ENCODE measurements at places on chromosomes 7 and 10.

- H3K27me3 ChIP-seq: no peaks in the 10 kb centered on the region
- no peak within 1 kb of the TSS for H3K4me3 ChIP-seq
- DNase-seq: no peak
- H3K4me1 ChIP-seq: peaks cover 4% of the 10 kb centered on the region
Observed at GRCh38 chr7:37683246-37684120, at the start of gene GPR141. TSS of gene GPR141 (plus strand) at chr7:37683766. CDS start at chr7:37740394, 56,628 bp downstream.

DNA sequence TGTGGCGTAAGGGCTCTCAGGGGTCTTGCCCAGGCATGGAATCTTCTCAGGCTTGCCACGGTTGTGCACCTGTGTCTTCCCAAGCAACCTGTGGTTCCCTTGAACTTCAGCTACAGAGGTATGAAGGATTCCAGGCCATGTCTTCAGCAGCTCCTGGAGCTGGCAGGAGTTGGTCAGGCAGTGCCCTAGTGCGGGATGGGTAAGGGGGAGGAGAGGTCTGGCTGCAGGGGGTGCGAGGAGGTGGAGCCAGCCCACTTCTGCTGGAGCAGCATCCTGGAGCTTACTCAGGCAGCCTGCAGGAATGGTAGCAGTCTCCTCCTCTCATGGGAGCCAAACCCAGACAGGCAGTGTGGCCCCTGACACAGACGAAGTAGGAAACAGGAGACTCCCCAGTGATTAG lies 3.8 kb upstream of the TRIL start:
- H3K36me3 ChIP-seq: no peaks in the 10 kb centered on the region
- H3K27ac ChIP-seq: no peak overlapping the region
- no peaks in the 10 kb centered on the region for H3K27me3 ChIP-seq
- DNase-seq: no peak
- H3K4me1 ChIP-seq: no peaks in the 10 kb centered on the region

- H3K36me3 ChIP-seq: no peaks in the 10 kb centered on the region
- H3K4me3 ChIP-seq: no peak overlapping the region
- no peak for DNase-seq
- H3K27me3 ChIP-seq: no peaks in the 10 kb centered on the region
- H3K27ac ChIP-seq: no peak overlapping the region
- no peaks in the 10 kb centered on the region for H3K4me1 ChIP-seq
Observed at GRCh38 chr10:52759154-52759553, 13.4 kb downstream of the MBL2 start.

- no peaks in the 10 kb centered on the region for H3K27me3 ChIP-seq
- H3K27ac ChIP-seq: no peak overlapping the region
- H3K4me3 ChIP-seq: no peak overlapping the region
- no peak for DNase-seq
Observed at GRCh38 chr7:156947120-156947843, 2.2 kb upstream of the NOM1 start.

- no peaks in the 10 kb centered on the region for H3K36me3 ChIP-seq
- peaks cover 2% of the 10 kb centered on the region for H3K4me1 ChIP-seq
- no peak for DNase-seq
- no peak overlapping the region for H3K27ac ChIP-seq
- H3K27me3 ChIP-seq: no peaks in the 10 kb centered on the region
Observed at GRCh38 chr10:6173203-6173602, 29.5 kb upstream of the PFKFB3 start.

DNA sequence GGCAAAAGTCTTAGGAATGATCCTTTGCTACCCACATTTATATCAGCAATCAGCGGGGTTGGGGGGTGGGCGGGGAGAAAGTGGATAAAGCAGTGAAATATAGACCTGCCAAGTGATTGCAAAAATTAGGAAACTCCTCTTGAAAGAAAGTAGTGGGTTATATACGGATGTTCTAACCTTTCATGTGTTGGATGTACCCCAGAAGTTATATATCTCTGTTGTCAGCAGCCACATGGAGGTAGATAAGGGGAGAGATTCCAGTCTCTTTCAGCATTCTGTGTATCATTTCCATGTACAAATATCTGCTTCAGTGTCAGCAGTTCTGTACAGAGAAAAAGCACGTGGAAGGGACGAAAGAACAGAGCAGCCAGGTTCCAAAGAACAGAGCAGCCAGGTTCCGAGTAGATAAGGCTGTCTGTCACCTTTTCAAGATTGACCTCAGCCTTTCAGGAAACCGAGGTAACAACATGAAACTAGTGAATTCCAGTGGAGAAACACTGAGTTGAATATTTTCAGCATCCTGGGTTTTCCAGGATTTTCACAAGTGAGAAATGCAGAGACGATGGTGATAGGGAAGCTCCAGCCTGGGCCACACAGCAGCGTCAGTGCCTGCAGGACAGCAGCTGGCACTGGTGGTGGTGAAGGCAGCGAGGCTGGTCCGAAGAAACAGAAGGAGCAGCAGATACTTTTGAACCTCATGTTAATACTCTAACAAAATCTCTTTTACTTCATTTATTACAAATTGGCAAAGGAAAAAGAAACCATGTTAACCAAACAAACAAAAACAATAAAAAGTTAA lies 212.3 kb downstream of the C7orf25 start:
- H3K36me3 ChIP-seq: no peaks in the 10 kb centered on the region
- no peaks in the 10 kb centered on the region for H3K27me3 ChIP-seq
- no peaks in the 10 kb centered on the region for H3K4me1 ChIP-seq
- H3K27ac ChIP-seq: peak overlapping the region; percentile 52

- H3K27me3 ChIP-seq: no peaks in the 10 kb centered on the region
- H3K27ac ChIP-seq: peak within 1 kb of the TSS; percentile 92
- DNase-seq: no peak
Observed at GRCh38 chr10:95756041-95756761, at the start of gene ENTPD1. TSS of gene ENTPD1 (plus strand) at chr10:95756163. CDS start at chr10:95756240, 77 bp downstream.

DNA sequence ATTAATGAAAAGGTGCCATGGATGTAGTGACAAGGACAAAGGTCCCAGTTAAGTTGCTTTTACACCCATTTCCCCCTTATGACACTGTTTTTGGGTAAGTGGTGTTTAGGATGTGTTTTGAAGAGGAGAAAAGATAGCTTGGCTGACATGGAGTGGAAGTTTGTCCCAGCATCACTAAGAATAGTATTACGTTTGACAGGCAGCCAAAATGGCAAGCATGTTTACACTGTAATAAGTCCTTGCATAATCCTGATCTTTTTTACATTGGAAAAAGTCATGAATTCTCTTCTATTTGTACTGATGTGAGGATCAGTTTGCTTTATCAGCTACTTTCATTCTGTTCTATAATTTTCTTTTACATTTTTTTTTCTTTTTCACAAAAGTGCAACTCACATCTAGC lies 137.8 kb downstream of the CHRM2 start:
- no peak overlapping the region for H3K4me3 ChIP-seq
- no peaks in the 10 kb centered on the region for H3K36me3 ChIP-seq
- H3K27me3 ChIP-seq: no peaks in the 10 kb centered on the region
- no peak for DNase-seq
- H3K4me1 ChIP-seq: no peaks in the 10 kb centered on the region
- H3K27ac ChIP-seq: no peak overlapping the region

- DNase-seq: no peak
- no peak overlapping the region for H3K27ac ChIP-seq
Observed at GRCh38 chr10:15045380-15045779, 1.6 kb downstream of the OLAH start.

GRCh38 chr7:53326634-53327033 lies 291.2 kb downstream of the POM121L12 start:
- no peak overlapping the region for H3K27ac ChIP-seq
- H3K4me1 ChIP-seq: no peaks in the 10 kb centered on the region
- H3K36me3 ChIP-seq: no peaks in the 10 kb centered on the region

DNA sequence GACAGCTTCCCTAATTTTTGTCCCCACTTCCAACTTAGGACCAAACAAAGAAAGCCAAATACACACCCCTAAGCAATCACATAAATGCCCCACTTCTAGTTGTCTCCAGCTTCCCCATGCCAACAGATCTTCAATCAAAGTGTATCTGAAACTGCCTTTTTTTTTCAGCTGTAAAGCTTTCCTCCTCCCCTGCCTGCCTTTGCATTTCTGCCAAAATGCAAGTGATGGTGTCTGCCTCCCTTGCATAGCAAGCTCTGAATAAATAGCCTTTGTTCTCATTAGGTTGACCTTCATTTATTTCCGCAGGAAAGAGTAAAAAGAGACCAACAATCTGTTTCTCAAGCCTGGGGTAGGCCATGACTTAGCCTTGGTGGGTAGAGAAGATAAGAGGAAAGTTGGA lies 459.4 kb downstream of the GPAM start:
- no peak overlapping the region for H3K27ac ChIP-seq
- H3K27me3 ChIP-seq: no peaks in the 10 kb centered on the region
- no peaks in the 10 kb centered on the region for H3K36me3 ChIP-seq
- no peak overlapping the region for H3K4me3 ChIP-seq
- H3K4me1 ChIP-seq: no peaks in the 10 kb centered on the region
- DNase-seq: no peak
